ENCODE measurements at places on chromosomes 1 and 21.

DNA sequence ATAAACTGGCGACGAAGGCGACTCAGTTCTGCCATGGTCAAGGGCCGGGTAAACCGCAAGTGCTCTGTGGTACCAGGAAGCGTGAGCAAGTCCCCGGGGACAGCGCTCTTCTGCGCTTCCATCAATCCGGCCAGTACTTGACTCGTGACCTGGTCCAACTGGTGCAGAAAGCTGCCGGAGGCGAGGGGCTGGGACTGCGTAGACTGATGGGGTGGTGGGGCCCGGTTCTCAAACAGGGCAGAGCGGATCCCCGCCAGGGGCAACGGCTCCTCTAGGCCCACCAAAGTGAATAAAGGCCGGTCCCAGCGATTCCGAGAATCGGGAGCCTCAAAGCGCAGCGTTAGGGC lies 852 bp downstream of the KTI12 start:
- no peak for DNase-seq

DNA sequence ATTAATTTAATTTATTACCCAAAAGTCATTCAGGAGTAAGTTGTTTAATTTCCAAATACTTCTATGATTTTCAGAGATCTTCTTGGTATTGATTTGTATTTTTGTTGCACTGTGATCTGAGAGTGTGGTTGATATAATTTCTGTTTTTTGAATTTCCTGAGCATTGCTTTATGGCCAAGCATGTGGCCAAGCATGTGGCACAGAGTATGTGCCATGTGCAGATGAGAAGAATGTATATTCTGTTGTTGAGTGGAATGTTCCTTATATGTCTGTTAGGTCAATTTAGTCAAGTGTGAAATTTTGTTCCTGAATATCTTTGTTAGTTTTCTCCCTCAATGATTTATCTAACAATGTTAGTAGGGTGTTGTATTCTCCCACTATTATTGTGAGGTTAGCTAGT lies 25.3 kb upstream of the IFI16 start:
- no peak for DNase-seq

DNA sequence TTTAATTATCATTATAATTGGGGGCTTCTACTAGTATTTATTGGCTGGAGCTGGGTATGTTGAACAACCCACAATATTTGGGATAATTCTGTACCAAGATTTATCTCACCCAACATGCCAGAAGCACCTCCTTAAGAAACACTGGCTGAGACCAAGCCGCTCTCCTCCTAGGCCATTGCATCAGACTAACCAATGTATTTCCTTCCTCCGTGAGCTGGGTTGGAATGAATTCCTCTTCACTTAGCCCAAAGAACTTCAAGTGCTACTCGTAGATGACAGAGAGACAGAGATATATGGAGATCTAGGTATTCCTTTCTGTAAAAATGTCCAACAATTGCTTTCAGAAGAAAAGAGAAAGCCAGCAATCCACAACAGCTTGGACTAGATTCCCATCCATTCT lies 87.2 kb upstream of the ETS2 start:
- DNase-seq = no peak

DNA sequence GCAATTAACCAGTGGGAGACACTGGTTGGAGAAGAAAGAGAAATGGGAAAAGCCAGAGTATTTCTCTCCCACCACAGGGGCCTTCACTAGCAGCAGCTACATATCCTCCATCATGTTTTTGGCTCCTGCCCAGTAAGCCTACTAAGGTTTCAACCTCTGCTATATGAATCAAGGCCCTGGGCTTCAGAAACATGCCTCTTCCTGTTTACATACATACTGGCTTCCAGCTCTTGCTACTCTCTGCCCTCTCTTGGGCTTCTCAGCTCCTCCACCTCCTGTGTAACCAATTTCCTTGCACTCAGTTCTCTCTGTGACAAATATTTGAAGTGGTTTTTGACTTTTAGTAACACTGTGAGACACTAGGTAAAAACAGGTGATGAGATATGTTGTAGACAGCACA lies 80.8 kb downstream of the LRRC7 start:
- DNase-seq = no peak

DNA sequence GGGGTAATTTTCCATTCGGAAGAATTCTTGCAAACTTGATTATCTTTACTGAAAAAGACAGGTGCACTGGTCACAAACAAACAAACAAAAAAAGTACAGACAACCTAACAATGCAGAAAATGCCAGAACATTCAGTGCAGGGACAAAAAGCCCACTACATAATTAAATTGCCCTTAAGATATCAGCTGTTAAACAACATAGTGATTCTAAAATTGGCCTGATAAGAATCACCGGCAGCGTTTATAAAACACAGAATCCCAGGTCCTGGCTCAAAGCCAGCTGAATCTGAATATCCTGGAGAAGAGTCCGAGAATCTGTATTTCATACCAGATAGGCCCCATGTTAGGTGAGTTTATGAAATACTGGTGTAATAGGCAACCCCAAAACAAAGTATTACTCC lies 6.1 kb downstream of the PLPP3 start:
- DNase-seq = no peak

GRCh38 chr1:30335997-30336390 lies 387.4 kb downstream of the MATN1 start:
- no peak for DNase-seq

DNA sequence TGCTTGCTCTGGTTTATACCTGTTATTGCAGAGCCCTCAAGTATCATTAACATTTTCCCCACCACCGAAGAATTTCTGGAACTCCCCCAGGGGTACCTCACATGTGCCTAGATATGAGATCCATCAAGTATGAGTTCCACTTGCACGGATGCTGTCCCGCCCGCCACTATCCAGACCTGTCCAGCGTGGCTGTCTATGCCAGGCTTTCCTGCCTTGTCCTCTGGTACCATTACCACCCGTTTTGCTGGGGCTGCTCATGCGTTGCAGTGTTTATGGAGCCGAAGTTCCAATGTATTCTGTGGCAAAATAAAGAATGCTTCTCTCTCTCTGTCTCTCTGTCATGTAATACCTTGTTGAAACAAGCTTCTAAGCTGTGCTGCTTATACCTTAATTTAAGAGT lies 543.5 kb upstream of the PTBP2 start:
- DNase-seq = no peak

- DNase-seq = no peak
Measured at GRCh38 chr1:5430911-5431697, 561.1 kb downstream of the NPHP4 start.

- no peak for DNase-seq
Measured at GRCh38 chr1:226082959-226083301, 20.4 kb downstream of the H3-3A start.

DNA sequence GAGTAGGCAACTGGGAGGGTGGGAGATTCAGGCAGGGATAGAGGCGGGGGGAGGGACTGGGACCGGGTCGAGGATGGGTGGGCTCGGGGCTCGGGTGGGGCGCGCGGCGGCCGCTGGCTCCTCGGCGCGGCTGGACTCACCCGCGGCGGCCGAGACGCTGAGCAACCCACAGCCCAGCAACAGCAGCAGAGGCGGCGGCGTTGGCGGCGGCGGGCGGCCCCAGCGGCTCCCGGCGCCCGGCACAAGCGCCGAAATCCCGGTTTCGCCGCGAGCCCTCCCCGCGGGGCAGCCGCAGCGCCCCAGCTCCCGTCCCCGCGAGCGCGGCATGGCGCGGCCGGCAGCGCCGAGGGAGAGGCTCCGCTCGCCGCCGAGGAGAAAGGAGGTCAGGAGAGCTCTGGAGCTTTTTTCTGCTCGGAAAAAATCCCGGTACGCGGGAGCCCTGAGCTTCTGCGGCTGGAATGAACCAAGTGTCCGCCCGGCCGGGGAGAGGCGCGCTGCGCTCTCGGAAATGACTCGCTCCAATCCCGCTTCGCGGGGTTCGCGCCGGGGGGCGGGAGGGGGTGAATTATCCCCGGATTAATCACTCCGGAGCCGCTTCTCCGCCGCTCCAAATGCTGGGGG lies at the start of gene CSMD2:
TSS of gene CSMD2 (minus strand) at position 460 of the 621 bp plus-strand sequence. CDS start at position 327, 133 bp downstream.
- no peak for DNase-seq

DNA sequence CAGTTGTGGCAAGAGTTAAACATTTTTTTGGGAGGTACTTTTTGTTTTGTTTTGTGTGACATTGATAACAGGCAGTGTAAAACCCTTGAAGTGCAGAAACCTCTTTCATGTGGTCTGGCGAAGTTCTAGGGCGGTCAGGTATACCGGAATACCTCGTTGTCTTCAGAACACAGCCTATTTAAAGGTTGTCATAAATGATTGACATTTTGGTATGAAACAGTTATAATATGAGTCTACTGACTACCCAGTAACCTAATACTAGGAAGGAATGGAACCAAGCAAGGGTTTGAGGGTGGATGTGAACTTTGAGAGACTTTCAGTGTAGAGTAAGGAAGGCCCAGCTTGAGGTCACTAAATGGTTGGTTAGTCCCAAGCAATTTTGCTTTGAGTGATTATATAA lies 40.5 kb downstream of the PATJ start:
- DNase-seq = no peak

- no peak for DNase-seq
Measured at GRCh38 chr1:81165963-81166362, 634.8 kb upstream of the ADGRL2 start.

- peak; percentile 51 for DNase-seq
Measured at GRCh38 chr21:45152265-45152746, 77.9 kb downstream of the ADARB1 start.

DNA sequence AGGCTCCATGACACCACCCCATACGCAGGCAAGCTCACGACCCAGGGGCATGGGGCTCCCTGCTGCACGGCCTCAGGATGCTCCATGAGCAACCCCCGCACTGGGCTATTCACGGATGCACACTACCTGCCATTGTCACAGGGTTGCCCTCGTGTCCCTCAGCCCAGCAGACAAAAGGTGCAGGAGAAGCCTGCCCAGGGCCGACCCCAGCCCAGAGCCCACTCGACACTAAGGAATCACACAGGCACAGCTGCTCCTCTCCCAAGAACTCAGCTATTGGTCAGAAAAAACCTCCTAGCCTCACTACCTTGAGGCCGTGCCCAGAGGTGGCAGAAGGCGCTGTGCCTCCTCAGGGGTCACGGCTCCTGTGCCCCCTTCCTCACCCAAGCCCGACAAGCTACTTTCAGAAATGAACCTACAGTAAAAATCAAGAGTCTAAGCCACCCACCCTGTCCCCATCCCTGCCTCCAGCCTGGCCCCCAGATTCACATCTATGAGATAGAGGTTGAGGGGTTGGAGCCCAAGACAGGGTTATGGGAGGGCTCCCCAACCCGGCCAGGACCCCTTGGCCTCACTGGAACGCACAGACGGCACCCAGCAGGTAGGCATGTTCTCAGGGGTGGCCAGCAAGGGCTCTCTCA lies 6.4 kb upstream of the SPATC1L start:
- no peak for DNase-seq

- no peak for DNase-seq
Measured at GRCh38 chr1:3114846-3115245, 45.8 kb downstream of the PRDM16 start.

- DNase-seq = no peak
Measured at GRCh38 chr1:47724432-47724999, 272.7 kb downstream of the TRABD2B start.

GRCh38 chr21:18265944-18266343 lies 21.3 kb downstream of the CHODL start:
- DNase-seq = no peak

DNA sequence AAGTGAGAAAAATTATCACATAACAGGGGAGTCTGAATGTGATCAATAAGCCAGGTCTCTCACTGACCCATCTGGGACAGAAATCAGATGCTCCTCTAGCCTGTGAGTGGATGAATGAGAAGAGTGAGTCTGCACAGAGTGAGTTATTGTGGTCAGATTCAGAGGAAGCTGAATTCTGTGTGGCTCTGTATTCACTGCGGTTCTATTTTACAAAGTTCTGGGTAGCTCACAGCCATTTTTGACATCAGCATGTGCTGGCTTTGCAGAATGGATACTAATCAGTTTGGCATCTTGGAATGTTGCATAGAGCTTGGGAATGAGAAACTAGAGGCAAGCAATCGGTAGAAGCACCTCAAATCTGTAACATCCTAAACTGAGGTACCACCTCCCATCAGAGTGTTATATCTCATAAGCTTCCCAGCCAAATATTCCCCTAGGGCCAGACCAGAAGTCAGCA lies 3.8 kb downstream of the COLGALT2 start:
- no peak for DNase-seq

- DNase-seq = no peak
Measured at GRCh38 chr1:174005032-174005431, 17.1 kb downstream of the RC3H1 start.

DNA sequence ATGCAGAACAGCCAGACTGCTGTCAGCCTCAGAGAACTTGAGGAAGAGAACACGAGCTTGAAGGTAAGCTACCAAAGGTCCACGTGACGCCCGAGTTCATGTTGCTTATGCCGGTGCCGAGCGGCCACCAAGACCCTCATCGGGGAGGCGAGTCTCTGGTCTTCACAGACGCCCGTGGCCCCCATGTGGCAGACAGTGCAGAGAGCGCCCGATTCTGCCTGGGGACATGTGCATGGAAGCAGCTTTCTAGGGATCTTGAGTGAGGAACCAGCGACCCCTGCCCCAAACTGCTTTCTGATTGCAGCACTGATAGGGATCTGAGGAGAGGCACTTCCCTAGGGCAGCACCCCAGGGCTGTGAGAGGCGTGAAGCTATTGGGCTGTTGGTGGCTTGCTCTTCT lies 56.3 kb upstream of the DIP2A start:
- no peak for DNase-seq

GRCh38 chr1:42732126-42732680 lies 7.8 kb downstream of the CLDN19 start:
- DNase-seq = no peak

GRCh38 chr1:206833106-206833680 lies 32.2 kb upstream of the IL20 start:
- DNase-seq = no peak

- no peak for DNase-seq
Measured at GRCh38 chr1:40563266-40563665, 31.8 kb downstream of the ZNF684 start.

- DNase-seq = no peak
Measured at GRCh38 chr1:218817691-218818465, 355.8 kb upstream of the LYPLAL1 start.

DNA sequence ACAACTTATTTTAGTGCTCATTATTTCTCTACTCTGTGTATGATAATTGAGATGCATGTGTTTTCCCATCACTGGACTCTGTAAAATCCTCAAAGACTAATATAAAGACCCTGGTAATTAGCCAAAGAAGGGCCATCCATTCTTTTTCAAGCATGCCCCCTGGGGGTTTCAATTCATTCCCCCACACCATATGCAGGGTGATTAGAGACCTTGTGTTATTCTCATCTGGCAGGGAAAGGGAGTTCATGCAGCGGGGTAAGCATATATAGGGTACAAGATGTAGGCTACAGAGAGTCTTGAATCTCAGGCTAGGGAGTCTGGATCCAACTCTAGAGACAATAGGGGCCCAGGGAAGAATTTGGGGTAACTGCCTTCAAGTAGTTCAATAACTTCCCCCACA lies 166.5 kb downstream of the TNR start:
- no peak for DNase-seq

GRCh38 chr1:184892116-184892515 lies 82.2 kb downstream of the NIBAN1 start:
- peak; percentile 13 for DNase-seq

GRCh38 chr1:151326619-151327222 lies 495 bp downstream of the PI4KB start:
- peak; percentile 52 for DNase-seq

GRCh38 chr1:24659993-24660665 lies 17.0 kb downstream of the SRRM1 start:
- DNase-seq = no peak

- no peak for DNase-seq
Measured at GRCh38 chr1:209250861-209251636, 332.5 kb upstream of the CAMK1G start.
